ENCODE measurements at places on chromosomes 2 and 18.
A peak's percentile ranks its signal among the peaks of the same experiment; 100 is the strongest.

GRCh38 chr18:37289423-37289822 lies 276.2 kb downstream of the CELF4 start:
- DNase-seq: no peak

DNA sequence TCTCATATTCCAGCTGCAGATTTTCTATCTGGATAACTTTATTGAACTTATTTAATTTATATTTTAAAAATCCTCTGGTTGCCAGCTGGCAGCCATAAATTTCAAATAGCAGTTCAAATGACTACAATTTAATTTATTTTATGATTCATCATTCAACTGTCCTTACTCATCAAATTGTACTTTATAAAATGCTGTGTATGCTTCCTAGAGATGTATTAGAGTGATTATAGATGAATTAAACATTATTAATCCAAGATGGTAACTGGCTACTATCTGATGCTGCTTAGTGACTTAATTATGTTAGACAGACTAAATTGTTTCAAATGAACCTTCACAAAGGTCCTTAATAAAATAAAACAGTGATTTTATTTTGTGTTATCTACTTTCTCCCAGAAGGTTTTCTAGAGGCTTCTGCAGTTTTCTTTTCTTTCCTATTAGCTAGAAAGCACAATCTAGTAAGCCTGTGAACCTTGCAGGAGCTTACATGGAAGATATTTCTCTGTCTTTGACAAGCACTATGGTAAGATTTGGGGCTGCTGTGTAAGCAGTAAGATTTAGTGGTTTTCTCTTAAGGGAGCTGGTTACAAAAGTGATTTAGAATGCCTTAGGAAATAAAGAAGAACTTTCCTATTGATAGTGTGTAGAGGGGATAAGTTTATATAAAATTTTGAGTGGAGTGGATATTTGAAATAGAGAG lies 322.3 kb downstream of the FSIP2 start:
- DNase-seq: no peak

DNA sequence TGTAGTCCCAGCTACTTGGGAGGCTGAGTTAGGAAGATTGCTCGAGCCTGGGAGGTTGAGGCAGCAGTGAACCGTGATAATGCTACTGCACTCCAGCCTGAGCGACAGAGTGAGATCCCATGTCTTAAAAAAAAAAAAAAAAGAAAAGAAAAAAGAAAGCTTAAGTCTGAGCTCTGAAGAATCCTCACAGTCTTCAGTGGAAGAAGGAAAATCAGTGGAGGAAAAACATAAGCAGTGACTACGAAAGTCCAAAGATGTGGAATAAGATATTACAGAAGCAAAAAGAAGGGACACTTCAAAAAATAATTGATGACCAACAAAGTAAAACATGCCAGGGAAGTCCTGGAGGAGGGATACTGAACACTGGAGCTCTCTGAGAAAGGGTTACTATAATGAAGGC lies 2.8 kb upstream of the PCGF1 start:
- no peak for DNase-seq

DNA sequence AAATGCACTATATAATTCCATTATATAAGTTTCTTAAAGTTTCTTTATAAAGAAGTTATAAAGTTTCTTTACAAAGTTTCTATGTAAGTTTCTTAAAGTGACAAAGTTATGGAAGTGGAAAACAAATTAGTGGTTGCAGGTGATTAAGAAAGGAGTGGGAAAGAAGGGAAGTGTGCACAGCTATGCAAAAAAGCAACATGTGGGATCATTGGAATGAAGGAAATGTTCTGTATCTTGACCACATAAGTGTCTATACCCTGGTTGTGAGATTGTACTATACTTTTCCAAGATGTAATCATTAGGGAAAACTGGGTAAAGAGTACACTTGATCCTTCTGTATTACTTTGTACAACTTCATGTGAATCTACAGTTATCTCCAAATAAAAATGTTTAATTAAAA lies 1541.1 kb downstream of the LRP1B start:
- no peak for DNase-seq

DNA sequence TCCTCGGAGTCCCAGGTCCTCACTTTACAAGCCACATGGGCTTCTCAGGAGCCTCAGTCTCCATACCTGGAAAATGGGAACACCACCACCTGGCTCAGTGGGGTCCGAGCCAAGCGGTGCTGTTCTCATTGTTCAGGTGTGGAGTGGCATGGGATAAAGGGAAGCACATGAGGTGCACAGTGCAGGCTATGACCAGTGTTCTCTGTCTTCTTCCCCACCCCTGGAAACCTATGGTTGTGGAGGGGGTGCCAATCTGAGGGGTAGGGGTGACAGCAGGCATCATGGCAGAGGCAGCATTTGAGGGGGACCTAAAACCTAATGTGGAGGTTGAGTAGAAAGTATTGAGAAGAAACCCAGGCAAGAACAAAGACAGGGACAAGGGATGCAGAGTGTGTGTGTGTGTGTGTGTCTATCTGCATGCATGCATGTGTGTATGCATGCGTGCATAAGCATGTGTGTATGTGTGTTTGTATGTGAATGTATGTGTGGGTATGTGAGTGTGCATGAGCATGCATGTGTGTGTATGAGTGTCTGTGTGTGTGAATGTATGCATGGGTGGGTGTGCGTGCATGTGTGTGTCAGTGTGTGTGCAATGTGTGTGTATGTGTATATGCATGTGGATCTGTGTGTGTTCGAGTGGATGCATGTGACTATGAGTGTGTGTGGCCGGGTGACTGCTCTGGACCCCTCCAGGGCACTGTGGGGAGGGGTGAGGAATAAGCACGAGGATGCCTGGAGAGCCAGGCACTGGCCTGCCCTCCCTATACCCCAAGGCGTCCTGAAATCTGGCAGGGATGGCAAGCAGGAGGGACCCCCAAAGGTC lies 4.0 kb downstream of the KIF1A start:
- DNase-seq: no peak

DNA sequence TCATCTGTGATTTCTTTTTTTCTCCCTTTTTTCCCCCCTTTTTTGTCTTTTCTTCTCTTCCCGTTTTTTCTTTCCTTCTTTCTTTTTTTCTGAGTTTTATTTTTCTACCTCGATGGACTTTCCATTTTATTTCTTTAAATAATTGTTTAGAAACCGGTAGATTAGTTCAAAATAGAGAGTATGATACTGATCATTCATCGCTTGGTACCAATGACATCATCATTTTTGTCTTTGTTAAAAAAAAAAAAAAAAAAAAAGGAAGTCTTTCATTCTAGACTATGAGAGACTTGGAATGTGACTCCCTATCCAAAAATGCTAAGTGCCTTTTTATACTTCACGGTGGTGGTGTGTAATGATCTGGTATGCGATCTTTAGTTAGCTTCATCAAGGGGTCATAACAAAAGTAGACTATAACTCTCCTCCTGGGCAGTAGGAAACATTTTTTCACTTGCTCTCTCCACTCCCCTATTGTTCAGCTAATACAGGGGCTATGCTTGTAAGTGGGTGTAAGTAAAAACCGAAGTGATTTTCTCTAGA lies 1517.5 kb upstream of the ZEB2 start:
- DNase-seq: no peak

DNA sequence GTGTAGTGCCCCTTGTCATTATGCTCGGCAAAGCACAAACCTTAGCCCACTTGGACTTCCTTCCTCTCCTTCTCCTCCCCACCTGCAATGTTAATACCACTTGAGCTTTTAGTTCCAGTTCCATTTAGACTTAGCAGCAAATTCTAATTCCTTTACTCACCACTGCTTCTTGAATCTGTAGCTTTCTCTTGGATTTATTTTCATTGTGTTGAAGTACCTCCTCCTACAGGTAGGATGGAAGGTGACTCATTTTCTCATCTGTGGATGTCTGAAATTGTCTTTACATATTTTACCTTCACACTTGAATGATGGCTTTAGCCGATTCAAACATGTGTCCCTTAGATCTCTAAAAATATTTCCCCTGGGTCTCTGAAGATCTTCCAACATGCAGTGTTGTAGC lies 32.8 kb upstream of the BIN1 start:
- no peak for DNase-seq

DNA sequence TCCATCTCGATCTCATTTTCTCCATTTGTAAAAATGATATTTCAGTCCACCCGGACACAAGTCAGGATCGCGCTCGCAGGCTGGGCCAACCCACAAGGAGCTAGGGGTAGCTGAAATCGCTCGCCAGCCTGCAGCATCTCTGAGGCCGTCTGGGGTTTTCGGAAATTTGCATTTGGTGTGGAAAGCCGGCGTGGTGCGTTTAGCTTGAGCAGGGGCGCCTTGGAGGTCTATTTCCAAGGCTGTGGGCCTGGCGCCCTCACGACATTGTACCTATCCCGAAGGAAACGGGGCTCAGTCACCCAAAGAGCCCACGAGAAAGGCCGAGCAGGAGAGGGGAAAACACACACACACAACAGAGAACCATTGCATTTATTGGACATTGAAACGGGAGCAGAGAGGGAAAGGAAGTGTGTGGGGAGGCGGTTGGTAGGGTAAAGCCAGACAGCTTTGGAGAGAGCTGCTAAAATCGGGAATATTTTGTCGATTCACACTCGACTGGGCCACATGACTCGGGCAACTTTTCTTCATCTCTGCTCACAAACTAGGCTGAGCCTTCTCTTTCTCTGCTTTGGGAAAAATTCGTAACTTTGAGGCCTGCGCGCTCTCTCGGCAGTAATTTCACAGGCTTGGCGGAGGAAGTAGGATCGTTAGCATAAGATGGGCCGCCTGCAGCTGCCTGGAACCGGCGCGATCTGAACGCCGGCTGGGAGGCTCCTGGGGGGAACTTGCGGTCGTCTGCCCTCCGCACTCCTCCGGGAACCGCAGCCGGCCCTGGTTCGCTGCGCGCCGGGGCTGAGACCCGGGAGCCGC lies 1.1 kb upstream of the HOXD8 start:
- DNase-seq: no peak

DNA sequence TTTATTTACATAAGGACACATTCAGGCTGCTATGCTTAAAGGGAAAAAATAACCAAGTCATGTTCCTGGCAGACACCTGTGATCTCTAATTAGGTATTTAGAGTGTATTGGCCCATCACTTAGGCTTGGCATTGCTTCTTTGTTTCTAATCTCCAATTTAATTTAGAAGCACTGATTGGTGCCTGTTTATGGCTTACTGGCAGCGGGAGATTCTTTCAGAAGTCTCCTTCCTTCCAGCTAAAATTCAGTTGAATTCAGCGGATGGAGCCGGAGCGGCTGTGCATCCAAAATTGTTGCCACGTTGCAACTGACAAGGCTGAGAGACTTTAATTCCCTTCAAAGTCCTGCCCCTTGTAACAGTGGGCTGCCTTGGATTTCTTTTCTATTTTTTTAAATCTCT lies 66.5 kb downstream of the VWA3B start:
- DNase-seq: no peak

GRCh38 chr18:62085756-62086155 lies 101.1 kb downstream of the PIGN start:
- DNase-seq: no peak

GRCh38 chr2:200467806-200468681 lies 41.8 kb downstream of the KCTD18 start:
- DNase-seq: peak; percentile 59

DNA sequence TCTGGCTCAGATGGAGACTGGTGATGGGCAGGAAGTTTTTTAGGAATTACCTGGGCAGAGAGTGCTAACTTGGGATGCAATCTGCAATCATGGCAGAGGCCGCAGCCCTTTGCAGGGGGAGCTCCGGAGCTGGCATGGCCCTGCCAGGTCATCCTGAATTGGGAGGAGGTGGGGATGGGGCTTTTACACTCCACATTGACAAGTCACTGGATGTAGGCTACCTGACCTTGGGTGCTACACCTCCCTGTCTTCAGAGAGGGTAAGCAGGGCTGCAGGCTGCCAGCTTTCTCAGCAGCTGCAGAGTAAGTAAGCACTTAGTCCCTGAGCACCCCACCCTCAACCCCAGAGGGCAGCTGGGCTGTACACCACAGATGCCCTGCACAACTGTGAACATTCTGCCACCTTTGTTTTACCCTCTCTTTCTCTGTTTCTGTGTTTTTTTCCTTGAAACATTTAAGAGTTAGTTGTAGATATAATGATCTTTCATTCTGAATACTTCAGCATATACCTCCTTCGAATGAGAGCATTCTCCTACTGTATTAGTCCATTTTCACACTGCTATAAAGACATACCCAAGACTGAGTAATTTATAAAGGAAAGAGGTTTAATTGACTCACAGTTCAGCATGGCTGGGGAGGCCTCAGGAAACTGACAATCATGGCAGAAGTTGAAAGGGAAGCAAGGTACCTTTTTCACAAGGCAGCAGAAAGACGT lies 6.8 kb upstream of the HS1BP3 start:
- no peak for DNase-seq
